Activated T-cell treated with anti-CD3 and anti-CD28 coated beads, Interleukin-2, amount 50 U/mL, for 72 hours (primary cell): ENCODE measurements at places on chromosomes 4 and X. TPM values are rescaled to one million over a fixed set of nuclear protein-coding genes. Genes with fewer than 3 reads are reported as not detected.

- DNase-seq: peak; percentile 56
Measured at GRCh38 chr4:95248720-95249425, 299.9 kb downstream of the UNC5C start.

- peak; percentile 66 for DNase-seq
Measured at GRCh38 chr4:42568610-42569207, 88.2 kb downstream of the ATP8A1 start.

- DNase-seq: no peak
Measured at GRCh38 chr4:112979881-112980421, 69.5 kb upstream of the ANK2 start.

DNA sequence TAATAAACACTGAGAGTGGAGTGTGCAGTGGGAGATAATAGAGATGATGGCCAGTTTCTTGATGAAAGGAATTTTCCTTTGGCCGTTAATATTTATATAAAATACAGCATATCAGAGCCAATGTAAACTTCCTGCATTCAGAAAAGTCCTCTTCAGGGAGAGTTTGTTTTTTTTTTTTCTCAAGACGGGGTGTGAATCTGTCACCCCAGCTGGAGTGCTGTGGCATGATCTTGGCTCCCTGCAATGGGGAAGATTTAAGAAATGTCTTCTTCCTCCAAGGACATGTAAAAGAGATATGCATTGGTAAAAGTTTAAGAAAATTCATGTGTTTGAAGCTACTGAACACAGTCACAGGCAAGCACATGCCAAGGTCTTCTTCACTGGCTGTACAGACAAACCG is 25.4 kb upstream of the TBC1D9 start:
- no peak for DNase-seq

DNA sequence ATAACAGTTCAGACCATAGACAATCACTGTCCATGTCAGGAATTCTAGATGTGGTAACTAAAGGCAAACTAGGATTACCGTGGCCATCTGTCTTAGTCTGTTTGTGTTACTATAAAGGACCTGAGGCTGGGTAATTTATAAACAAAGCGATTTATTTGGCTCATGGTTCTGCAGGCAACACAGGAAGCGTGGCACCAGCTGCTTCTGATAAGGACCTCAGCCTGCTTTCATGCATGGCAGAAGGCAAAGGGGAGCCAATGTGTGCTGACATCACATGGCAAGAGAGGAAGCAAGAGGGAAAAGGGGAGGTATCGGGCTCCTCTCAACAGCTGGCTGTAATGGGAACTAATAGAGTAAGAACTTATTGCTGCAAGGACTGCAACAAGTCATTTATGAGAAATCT is 376.7 kb downstream of the GPM6A start:
- no peak for DNase-seq

GRCh38 chr4:110914791-110915190 is 291.9 kb upstream of the PITX2 start:
- no peak for DNase-seq

UGT2B15 gene
- not detected for total RNA-seq
